Stimulated activated CD4-positive, alpha-beta T cell treated with anti-CD3 and anti-CD28 coated beads, Interleukin-4, amount 100 ng/mL, for 48 hours (primary cell): ENCODE measurements at places on chromosomes 2 and 18.

DNA sequence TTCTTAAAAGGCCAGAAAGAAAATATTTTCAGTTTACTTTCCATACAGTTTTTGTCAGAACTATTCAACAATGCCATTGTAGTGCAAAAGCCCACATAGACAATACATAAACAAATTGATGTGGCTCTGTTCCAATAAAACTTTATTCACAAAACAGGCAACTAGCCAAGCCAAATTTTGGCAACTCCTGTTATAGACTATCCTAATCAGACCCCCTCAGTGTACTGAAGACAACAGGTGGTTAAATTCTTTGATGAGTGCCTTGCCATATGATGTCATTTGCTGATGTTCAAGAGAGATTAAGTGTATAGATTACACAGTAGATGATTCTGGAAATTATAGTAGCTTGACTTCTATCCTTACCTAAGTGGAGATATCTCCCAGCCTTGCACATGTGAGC, 83.4 kb downstream of the FANCL start:
- no peak for DNase-seq

DNA sequence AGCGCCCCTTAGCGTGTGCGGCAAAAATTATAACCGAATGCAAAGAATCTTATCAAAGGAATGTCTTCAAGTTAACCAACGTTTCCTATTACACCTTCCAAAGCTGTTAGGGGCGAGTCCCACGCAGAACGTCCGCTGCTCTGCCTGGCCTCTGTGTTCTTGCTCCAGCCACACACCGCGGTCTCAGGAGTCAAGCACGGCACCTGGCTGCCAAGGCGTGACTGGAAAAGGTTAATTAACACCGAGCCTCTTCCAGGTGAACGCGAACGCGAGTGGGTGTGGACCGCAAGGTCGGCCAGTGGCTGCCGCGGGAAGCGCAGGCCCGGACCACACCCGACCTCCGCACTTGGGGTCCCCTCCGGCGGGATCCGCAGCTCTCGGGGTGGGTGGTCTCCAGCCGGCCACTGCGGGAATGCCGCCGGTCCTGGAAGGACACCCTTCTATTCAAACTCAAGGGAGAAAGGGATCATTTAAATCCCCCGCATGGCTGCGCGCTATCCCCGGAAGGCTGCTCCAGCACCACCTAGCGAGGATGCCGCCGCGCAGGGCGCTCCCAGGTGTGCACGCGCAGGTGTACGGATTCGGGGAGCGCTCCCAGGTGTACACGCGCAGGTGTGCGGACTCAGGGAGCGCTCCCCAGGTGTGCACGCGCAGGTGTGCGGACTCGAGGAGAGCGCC, 830 bp downstream of the CYB5A start:
- no peak for DNase-seq

DNA sequence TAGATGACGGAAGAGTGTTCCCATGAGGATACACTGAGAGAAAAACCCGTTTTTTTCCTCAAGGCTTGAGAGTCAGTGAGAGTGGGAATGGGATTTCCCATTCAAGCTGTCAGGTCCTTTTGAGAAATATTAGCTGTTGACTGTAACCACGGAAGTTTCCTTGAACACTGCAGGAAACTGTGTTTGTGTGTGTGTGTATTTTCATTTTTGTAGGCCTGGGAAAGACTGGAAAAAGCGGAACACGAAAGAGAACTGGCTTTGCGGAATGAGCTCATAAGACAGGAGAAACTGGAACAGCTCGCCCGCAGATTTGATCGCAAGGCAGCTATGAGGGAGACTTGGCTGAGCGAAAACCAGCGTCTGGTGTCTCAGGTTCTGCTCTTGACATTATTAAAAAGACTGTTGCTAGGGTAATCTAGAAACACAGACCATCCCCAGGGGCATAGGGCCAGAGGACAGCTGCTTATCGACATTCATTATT, 98.8 kb upstream of the EML6 start:
- DNase-seq = no peak

DNA sequence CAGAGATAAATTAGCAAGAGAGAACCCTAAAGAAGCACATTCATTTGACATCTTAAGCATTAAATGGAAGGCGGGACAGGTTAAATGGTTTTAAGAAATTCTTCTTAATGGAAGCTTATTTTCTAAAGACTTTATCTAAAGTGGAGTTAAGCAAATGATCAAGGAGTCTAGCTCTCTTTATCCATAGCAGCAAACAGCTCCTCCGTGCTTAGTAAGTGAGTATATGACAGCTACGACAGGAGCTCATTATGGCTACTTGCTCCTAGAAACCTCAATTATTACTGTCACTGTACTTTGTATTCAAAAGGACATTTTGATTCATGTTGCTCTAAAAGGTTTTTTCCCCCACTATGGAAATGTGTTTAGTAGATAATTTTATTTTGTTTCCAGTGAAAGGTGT, 444.9 kb downstream of the TMX3 start:
- no peak for DNase-seq

DNA sequence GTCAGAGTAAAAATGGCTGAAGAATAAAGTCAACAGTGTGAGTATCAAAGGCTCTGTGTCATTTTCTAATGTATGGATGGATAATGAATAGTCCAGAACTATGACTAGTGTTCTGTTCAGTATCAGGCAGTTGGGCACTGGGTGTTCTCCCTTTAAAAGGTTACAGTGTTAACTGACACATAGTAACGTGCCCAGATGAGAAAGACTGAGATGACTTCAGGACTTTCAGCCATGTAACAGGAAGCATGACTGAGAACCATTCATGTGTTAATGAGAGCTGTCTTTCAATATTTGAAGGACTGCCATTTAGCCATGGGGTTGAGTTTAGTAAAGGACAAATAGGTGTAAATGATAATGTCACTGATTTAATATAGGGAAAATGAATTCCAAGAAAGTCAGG, 187.1 kb downstream of the GULP1 start:
- DNase-seq = no peak

DNA sequence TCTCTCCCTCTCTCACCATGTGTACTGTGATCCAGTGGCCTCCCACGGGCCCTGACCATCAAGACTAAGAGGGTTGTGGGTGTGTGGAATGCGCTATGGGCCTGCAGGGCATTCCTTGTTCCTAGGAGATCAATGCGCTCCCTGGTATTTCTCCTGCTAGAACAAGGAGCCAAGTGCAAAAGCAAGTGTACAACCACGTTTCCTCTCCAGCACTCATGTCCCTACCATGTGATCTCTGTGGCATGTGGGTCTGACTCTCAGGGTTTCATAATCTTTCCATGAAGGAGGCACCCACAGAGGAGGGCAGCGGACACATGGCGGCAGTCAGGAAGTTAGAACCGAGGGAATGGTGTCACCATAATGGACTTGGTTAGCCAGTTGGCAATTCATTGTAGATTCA, 91.4 kb downstream of the MAPK4 start:
- DNase-seq = no peak

- DNase-seq = no peak
Measured at GRCh38 chr18:39188278-39188677, 1622.7 kb upstream of the CELF4 start.

DNA sequence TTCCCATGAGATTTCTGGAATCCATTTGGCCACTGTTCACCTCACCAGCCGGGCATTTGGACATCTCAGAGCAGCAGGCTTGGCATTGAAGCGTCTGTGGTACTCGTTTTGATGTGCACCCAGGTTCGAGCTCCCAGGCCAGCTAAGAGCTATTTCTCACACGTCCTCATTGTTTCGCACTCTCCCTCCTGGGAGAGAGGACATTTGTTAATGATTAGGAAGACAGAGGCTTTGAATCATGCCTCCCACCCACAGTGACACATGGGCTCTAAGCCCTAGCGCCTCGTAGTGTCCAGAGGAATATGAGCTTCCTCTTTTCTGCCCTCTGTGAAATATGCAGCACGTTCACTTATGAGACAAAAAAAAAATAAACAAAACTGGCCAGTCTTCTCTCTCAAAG, 361.8 kb downstream of the RND3 start:
- DNase-seq = no peak

DNA sequence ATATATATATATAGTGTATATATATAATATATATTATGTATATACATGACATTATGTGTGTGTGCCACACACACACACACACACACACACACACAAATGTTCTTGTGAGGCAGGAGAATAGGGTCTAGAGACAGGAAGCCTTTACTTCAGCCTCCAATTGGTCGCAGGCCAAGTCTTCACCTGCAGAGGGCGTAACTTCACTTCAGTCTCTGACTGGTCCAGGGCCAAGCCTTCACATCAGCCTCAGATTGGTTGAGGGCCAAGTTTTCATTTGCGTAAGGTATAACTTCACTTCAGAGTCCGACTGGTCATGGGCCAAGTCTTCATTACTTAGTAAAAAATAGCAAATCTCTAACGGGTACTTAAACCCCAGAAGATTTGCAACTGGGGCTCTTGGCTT, 13.2 kb upstream of the SS18 start:
- DNase-seq = peak; percentile 19

GRCh38 chr2:147109291-147109690, 735.5 kb upstream of the ACVR2A start:
- no peak for DNase-seq

DNA sequence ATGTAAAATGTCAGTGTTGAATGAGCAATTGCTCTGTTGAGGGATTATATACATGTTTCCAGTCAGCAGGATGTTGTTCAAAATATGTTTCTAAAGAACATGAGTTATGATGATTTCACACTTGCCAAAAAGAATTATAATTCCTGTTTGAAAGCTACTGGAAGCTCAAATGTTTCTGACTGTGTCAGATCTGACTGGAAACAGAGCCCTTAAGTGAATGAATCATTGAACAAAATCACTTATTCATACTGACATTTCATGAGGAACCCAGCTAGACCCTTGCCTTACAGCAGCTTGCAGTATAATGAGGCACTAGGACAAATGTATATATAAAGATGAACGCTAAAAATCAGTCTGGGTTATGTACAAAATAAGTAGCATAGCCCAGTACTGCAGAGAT, 35.4 kb upstream of the ITGAV start:
- DNase-seq = no peak

DNA sequence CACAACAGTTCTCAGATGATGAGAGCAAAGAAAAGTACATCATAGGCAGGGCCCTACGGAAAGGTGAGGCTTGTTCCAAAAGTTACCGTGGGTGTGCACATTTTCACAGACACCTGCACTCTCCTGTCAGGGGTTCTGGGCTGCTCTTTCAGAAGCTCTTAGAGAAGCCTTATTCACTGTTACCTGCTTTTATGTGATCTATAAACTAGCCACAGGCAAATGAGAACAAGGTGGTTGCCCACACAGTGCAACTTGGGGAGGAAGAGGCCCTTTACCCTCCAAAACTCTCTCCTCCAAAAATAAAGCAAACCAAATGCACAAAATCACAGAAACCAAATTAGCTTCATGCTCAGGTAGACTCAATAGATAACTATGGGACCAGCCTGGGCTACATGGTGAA, 11.1 kb upstream of the CUL3 start:
- no peak for DNase-seq

DNA sequence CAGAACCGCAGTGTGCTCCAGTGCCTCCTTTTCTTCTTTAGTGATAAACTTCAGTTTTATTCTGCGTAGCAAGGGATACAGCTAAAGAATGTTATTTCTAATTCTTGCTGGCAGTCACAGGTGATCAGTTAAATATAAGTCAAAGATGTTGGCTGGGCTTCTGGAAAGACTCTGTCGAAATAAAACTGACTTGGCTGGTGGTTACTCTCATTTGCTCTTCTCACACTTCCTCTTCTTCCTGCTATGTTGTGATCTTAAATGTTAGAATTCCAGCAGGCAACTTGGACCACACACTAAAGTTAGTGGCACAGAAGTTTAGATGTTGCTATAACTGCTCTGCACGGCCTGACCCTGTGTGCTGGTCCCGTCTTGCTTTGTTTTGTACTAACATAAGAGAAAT, 278.6 kb downstream of the CDH19 start:
- no peak for DNase-seq

GRCh38 chr18:30135938-30136337, 906.6 kb downstream of the DSC3 start:
- no peak for DNase-seq

GRCh38 chr18:79030680-79031079, 38.5 kb upstream of the ATP9B start:
- DNase-seq = no peak

DNA sequence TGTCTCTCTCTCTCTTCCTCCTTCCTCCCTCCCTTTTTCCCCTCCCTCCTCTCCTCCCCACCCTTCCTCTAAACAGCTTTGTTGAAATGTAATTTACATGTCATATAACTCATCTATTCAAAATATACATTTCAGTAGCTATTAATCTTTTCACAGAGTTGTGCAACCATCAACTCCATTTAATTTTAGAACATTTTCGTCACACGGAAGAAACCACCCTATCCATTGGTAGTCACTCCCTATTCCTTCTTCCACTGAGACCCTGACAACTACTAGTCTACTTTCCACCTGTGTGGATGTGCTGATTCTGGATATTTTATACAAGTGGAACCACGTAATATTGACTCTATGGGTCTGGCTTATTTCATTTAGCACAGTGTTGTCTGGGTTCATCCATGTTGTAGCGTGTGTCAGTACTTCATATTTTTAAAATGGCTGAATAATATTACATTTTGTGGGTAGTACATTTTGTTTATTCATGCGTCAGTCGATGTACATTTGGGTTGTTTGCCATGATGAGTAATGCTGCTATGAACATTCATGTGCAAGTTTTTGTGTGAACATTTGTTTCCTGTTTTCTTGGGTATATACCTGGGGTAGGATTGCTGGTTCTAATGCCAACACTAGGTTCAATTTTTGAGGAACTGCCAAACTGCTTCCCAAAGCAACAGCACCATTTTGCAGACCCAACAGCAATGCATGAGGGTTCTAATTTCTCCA, 100.1 kb upstream of the GCFC2 start:
- DNase-seq = no peak

GRCh38 chr18:62583376-62583775, 60.6 kb downstream of the ZCCHC2 start:
- no peak for DNase-seq

DNA sequence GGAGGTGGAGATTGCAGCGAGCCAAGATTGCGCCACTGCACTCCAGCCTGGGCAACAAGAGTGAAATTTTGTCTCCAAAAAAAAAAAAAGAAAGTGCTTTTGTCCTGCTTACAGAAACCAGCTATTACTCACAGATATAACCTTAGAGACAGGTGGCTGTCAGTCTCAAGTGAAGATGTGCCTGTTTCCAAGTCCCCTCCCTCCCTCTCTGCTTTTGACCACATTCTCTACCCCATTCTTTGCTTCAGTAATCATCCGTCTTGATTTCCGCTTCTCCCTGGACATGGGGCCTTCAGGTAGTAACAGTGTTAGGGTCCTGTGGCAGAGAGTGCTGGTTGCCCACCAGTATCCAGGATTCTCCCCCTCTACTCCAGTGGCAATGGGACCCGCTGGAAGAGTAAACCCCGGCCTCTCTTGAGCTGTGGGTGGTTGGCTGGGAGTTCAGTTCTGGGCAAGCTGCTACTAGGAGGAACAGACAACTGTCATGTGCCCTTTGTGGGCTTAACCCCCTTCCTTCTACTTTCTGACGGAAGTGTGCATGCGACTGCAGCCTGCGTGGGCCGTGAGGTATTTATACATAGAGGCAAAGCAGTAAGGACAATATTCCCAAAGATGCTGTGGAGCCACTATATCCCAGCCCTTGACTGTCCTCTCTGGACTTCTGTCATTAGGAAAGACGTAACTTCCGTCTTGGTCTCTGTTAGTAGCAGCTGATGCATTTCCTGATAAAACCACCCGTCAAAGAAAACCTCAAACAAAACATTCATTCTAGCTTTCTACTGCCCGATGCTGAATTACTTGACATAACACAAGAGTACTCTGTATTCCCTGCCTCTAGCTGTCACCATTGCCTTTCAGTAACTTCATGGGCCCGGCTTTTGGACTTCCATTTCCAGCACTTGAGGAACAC, 17.8 kb downstream of the PDCL3 start:
- no peak for DNase-seq

GRCh38 chr2:99868260-99868659, 274.1 kb downstream of the AFF3 start:
- no peak for DNase-seq
